CD4-positive, alpha-beta T cell treated with Interleukin-4 for 1 hour (primary cell): ENCODE measurements at places on chromosomes 5 and 9.

- no peak for DNase-seq
These were observed 87.6 kb downstream of the ADAMTS6 start for GRCh38 chr5:65394087-65394486.

GRCh38 chr9:115944166-115944948 lies 209.2 kb upstream of the PAPPA start:
- no peak for DNase-seq

GRCh38 chr5:42908086-42908485 lies 96.4 kb upstream of the SELENOP start:
- DNase-seq = no peak

DNA sequence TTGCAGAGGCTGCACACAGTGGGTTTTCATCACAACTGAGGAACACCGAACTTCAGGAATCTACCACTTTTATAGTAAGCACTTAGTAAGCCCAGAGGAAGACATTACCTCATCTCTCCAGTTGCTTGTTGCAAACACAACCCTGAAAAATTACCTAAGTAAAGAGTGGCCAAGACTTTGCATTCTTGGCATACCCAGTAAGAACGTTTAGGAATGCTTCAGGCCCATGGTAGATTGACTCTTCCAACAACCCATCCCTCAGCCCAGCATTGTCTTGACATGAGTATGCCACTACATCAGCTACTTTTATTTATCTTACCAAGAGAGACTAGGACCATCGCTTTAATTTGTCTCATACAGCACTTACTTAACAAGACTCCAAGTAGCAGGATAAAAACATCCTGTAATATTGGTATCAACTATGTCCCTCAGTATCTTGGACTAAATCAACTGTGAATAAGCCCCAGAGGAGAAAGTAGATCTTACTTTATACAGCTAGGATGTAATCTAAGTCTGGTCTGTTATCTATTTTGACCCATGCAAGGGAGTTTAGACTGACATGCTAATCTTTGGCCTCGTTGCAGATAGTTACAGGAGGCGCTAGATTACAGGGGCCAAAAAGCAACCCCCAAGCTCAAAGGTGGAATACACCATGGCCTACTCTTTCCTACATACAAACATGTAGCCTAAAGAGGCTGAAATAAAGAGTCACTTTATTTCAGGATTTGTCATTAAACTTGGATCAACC lies 114.9 kb downstream of the INVS start:
- no peak for DNase-seq

GRCh38 chr5:138541511-138542179 lies 1.4 kb downstream of the ETF1 start:
- no peak for DNase-seq

GRCh38 chr9:83699615-83700014 lies 8.1 kb downstream of the UBQLN1 start:
- no peak for DNase-seq

DNA sequence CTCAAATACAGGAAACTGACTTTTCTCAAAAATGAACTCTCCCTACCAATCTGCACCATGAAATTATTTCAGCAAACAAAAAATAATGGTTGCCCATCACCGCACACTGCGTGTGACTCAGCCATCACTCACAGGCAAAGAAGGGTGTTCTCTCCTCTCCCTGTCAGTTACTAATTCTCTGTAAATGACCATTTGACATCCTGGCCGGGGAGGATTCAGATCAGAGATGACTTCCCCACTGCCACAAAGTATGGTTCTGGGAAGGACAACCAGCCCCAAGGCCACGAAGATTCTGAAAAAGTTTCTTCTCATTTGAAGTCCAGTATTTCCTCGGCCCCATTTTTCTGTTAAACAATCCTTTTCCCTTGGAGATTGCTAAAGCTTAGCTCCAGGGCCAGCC lies 199.4 kb downstream of the AUH start:
- peak; percentile 59 for DNase-seq

- no peak for DNase-seq
These were observed 613.6 kb upstream of the SEMA6A start for GRCh38 chr5:117188211-117188610.

- DNase-seq = no peak
These were observed 176.0 kb downstream of the ATP10B start for GRCh38 chr5:160675988-160676387.

GRCh38 chr5:14063138-14063537 lies 80.0 kb upstream of the TRIO start:
- no peak for DNase-seq

DNA sequence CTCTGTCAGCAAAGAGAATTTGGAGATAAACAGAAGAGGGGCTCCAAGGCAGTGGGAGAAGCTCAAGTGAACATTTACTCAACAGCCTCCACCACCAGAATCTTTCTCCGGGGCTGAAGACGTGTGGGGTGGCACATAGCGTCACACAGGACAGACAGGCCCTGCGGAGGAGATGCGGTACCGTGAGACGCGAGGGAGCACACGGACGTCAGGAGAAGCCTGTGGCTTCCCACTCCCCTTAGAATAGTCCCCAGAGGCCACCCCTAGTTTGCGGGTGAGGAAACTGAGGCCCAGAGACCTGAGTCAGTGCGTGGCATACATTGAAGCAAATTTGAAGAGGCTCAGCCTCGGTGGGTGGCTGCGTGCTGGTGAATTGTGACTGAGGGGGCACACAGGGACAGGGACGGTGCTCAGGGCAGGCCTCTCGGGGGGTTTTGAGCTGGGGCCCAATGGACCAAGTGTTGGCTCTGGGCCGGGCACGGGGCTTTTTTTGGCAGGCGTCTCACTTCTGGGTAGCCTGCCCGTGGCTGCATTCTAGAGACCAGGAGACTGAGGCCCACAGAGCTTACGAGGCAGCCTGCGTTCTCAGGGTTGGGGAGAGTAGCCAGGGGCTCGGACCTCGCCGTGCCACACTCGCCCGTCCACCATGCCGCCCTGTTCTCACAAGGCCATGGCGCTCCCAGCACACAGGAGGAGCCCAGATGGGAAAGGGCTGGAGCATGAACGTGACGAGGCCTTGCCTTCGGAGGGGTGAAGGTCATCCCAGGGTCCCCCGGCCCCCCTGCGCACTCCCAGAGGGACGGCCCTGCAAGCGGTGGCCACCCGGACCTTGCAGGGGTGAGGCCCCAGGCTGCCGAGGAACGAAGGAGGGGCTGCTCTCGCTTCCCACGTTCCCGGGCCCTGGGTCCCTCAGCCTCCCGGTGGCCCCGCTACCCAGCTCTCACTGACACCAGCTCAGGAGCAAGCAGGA lies 220.6 kb downstream of the C9orf50 start:
- no peak for DNase-seq

GRCh38 chr5:87746341-87746740 lies 333.6 kb upstream of the CCNH start:
- no peak for DNase-seq

DNA sequence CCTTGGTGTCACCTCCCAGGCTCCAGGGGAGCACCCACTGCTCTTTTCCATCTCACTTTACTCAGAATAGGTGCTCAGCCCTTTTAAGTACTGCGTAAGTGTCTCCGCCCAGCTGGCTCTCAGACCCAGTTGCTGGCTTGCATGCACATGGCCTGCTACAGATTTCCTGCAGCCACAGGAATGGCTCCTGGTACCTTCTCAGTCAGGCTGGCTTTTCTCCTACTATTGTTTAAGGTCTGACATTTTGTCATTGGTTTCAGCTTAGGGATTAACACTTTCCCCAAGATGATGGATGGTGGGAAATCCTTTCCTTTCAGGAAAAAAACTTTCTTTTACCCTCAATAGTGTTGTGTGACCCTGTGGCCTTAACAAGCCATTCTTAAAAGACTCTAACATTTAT lies 1652.3 kb upstream of the WWC1 start:
- no peak for DNase-seq

GRCh38 chr9:135944444-135945252 lies 16.5 kb downstream of the UBAC1 start:
- DNase-seq = no peak

DNA sequence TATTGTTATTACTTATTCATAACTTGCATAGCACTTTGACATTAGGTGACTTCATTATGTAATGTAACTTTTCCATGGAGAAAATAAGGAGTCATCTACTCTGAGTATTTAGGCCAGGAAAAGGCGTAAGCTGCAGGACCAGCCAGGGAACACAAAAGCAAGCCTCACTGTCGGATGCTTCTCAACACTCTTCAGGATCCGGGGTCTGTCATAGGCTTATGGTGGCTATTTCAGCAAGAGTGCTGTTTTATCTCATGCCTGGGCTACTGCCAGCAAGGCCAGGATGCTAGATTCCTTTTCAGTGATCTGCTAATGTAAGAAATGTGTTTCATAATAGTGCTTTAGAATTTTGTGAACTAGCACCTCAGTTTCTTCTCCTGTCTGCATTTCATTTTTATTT lies 162.4 kb downstream of the CHSY3 start:
- no peak for DNase-seq

DNA sequence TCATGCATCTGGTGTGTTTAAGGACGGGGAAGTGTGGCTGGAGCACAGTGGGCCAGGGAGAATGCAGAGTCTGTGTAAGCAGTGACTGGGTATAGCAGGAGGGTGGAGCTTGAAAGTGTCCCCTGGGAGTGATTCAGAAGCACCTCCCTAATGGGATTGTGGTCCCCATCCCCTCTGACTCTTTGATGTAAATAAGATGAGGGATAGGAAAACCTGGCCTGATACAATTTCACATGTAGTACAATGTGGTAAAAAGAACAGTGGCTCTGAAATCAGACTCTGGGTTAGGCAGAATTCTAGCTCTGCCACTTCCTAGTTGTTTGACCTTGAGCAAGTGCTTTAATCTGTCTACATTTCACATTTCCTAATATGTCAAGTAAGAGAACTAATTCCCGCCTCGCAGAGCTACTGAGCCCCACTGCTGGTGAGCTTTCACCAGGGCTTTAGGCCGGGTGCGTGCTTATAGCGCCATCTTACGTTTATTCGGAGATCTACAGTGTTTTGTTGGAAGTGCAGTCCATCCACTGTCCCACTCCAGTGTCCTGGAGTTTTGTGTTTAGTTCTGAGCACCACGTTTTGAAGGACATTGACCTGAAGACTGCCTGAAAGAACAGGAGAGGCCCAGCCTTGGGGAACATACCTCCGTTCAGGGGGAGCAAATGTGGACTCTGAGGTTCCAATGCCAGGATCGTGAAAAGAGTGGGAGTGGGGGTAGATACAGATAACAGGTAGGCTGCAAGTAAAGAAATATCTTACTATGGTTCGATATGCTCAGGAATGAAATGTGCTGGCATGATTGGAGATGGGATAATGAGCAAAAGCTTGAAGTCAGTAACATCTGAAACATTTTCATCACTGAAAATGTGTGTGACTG lies 51.2 kb upstream of the TESK1 start:
- peak; percentile 44 for DNase-seq
